ENCODE measurements at places on chromosomes 4 and X.

- DNase-seq: no peak
Measured at GRCh38 chr4:175412746-175413145, 399.3 kb downstream of the GPM6A start.

DNA sequence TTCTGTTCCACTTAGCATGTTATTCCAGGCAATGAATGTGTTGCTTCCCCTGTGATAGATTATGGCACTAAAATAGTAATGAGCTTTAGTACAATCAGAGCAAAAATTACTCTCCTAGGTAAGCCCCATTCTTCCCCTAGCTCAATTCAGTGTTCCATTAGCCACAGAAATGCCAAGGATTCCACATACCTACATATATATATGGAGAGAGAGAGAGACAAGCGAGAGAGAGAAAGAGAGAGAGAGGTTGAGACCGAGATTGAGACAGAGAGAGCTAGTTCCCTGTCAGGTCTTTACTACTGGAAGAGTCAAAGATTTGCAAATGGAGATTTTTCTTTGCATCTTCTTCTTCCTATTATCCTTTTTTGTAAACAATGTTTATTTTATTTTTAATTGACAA, 8.7 kb downstream of the LIMCH1 start:
- no peak for DNase-seq

DNA sequence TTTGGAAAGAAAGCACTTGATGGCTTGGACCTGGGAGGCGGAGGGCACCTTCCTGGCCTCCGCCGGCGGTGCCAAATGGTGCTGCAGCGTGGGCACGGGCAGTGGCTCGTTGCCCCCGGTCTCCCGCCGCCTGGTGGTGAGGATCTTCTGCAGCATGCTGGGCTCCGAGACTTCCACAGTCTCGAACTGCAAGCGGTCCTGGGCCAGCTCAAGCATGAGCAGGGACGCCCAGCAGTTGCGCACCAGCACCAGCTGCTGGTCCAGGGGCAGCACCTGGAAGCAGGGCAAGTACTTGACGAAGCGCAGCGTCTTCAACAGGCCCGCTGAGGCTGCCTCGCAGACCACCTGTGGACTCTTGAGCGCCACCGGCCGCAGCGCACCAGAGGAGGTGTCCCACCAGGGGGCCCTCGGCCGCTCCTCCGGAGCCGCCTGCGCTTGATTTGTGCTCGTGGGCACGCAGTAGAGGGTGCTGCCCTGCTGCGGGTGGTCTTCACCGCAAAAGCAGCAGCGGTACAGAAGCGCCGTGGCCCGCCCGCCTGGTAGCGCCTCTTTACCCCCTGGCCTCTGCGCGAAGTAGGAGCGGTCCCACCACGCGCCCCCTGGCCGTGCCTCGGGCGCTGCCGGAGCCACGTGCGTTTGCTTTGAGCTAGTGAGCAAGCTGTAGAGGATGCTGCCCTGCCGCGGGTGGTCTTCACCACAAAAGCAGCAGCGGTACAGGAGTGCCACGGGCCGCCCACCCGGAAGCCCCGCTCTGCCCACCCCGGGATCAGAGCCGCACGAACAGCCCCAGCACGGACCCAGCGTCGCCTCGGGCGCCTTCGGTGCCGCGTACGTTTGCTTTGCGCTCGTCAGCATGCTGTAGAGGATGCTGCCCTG, 689 bp downstream of the NR0B1 start:
- DNase-seq: no peak

GRCh38 chr4:143381189-143382118, 44.8 kb downstream of the GAB1 start:
- peak; percentile 43 for DNase-seq

DNA sequence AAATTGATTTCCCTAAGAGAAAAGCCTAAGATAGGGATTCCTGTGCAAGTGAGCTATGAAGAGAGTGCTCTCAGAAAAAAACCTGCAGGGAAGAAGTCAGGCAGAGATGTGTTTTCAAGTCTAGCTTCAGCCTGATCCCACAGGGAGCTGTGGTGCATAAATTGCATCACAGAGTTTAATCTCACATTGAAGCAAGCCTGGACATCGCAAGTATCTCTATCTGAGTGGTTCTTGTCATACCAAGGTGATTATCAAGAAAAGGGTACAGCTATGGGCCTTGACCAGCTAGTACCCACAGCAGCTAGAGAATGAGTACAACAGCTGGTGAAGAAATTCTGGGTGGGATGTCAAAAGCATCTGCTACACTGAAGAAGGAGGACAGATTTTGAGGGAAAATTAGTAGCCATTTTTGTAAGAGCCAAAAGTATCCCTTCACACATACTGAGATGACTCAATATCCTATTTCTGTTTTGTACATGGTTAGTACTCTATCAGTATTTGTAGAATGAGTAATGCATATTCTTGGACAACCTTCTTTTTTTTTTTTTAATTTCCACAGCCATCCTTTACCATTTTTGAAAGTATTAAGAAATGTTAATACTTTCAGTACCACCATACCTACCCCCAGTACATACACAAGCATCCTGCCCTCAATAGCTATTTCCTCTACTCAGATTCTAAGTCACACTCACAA, 708.9 kb downstream of the IL1RAPL1 start:
- DNase-seq: no peak

DNA sequence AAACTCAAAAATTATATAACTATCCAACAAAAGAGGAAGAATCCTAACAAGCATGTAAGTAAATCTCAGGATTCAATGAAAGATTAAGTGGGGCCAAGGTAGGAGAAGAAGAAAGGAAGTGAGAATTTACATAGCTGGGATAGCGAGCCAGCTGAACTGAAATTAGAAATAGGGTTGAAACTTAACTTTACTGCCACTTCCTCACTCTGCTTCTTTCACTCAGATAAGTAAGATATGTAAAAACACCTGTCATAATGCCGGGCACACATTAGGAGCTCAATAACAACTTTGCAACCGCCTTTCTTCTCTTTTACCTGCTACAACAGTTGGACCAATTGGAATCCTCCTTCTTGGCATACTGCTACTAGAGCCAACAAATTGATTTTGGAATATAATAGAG, 129.4 kb downstream of the CNKSR2 start:
- DNase-seq: no peak

DNA sequence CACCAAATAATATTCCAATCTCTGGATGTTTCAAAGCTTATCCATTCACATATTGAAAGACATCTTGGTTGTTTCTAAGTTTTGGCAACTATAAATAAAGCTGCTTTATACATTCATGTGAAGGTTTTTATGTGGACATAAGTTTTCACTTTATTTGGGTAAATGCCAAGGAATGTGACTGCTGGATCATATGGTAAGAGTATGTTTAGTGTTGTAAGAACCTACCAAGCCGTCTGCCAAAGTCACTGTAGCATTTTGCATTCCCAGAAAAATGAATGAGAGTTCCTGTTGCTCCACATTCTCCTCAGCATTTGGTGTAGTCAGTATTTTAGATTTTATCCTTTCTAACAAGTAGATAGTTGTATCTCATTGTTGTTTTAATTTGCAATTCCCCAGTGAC, 1047.7 kb downstream of the C4orf33 start:
- DNase-seq: no peak

DNA sequence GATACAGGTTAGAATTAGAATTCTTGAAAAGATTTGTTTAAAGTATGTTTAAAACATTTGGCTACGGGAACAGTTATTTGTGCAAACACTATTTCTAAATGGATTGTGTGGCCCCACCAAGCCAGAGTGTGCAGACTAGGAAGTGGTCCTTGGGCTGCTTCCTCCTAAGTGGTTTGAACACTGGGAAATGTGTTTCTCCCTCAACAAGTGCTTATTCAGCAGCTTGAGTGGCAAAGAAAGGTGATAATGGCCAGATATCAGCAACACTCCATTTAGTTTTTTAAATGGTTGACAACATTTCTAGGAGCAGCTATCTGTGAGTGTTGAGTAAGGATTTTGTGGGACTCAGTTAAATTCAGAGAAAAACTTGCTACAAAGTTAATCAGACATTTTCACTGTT, 141.4 kb upstream of the LNX1 start:
- no peak for DNase-seq

DNA sequence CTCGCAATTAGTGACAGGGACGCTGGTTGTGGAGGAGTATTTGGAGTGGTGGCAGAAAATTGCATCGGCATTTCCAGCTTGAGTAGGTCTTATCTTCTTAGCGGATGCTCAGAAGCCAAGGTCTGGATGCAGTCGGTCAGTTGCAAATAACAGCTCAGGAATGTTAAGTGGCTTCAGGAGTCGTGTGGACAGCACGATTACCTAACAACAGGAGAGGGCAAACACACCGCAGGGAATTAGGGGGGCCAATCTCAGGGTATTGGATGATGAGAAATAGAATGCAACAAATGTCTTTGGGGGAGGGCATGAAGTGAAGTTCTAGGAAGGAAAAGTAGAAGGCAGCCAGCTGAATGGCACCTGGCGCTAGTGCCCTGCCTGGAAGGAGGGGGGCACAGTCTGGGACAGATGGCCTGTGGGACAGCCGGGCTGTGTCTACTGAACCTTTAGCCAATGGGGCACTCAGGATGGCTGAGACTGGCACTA, 11.8 kb downstream of the RASL11B start:
- DNase-seq: no peak

- no peak for DNase-seq
Measured at GRCh38 chrX:9420275-9421265, 44.3 kb upstream of the TBL1X start.

DNA sequence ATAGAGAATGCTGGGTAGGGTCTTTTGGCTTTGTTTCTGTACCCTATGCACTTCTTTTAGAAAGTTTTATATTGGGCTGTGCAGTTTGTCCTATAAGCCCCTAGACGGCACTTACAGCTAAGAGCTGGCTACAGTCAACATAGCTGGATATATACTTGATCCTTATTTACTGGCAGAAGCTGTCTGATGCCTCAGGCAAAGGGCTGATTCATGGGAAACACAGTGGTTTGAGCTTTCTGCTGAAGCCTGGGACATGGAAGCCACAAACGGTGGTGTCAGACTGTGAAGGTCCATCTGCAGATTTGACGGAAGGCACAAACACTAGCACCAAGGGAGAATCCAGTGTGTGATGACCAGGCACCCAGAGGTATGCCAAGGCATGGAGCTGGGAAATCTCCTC, 608.4 kb downstream of the ANKRD50 start:
- no peak for DNase-seq

- no peak for DNase-seq
Measured at GRCh38 chrX:27619975-27620374, 29.8 kb downstream of the DCAF8L2 start.

GRCh38 chr4:153790500-153790865, 1.6 kb upstream of the SFRP2 start:
- no peak for DNase-seq

GRCh38 chr4:152929888-152930287, 6.2 kb upstream of the FHDC1 start:
- DNase-seq: no peak

DNA sequence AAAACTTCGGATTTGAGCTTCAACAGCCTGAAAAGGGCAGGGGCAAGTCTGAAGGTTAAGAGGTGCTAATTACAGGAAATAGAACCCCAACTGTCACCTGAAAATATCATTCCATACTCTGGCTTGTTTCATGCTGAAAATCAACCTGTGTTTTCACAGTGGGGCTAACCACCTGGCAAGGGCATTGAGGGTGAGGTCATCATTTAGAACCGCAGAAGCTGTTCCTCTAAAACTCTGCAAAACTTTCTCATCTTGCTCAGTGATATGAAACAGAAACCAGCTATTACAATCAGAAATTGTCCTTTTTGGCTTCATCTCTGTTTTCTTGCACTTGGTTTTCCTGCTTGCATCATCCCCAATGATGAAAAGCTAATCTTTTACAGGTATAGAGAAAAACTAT, 247.6 kb downstream of the DCLK2 start:
- no peak for DNase-seq

GRCh38 chrX:1593286-1594271, 2.2 kb downstream of the AKAP17A start:
- DNase-seq: no peak

- no peak for DNase-seq
Measured at GRCh38 chrX:131239057-131239456, 50.0 kb downstream of the IGSF1 start.

DNA sequence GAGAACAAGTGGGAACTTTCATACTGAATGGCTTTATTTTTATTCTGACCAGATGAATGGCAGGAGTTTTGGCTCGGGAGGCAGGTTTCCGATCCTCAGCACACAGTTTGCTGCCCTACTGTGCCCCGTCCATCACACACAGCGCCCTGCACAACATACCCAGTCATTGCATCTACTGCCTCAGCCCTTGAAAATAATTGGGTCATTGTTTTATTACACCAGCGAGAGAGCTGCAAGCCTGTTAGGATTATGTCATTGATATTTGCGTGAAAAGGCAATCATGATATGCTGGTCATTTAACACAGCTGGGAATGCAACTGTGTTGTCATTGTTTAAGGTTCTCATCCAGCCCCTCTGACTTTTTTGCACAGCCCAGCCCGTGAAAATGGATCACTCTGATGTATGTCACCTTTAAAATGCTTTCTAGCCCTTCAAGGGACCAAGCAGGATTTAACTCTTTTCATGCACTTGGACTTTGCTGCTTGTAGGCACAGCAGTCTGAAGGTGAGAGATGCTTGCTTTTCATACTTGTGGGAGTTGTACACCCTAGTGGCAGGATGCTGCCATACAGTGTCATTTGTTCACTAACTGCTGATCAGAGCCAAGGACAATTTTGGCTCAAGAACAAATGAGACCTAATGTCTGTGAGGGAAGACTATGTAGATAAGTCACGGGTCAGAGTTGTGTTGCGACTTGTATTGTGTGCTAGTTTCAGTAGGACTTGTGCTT, 62.3 kb downstream of the RTL9 start:
- DNase-seq: peak; percentile 3

- DNase-seq: no peak
Measured at GRCh38 chr4:164803702-164804101, 49.8 kb downstream of the SMIM31 start.

DNA sequence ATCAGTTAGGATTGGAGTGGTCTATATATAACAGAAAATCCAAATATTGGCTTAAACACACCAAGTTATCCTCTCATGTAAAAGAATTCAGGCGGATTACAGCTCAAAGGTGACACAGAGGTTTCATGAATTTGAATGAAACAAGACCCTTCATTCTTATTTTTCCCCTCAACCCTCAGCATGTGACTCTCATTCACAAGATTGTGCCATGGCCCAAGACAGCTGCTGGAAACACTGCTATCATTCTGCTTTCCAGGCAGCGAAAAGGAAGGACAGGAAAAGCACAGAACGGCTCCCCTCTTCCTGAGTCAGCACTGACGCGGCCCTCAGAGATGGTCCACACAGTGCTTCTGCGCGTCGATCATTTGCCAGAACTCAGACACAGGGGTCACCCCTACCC, 891.0 kb upstream of the FRG1 start:
- no peak for DNase-seq

GRCh38 chr4:107453987-107454386, 266.0 kb downstream of the PAPSS1 start:
- DNase-seq: no peak

- DNase-seq: no peak
Measured at GRCh38 chrX:115689931-115690330, 129.0 kb downstream of the PLS3 start.

GRCh38 chr4:129232589-129233337, 136.8 kb downstream of the C4orf33 start:
- DNase-seq: no peak

- no peak for DNase-seq
Measured at GRCh38 chr4:149897783-149898182, 82.1 kb upstream of the IQCM start.

Measured in NCI-H2029 (cell line).